Sigmoid colon (tissue), 7 donors: ENCODE measurements at places on chromosomes 12 and 14. TPM values are rescaled to one million over a fixed set of nuclear protein-coding genes. Genes with fewer than 3 reads are reported as not detected.

The PPP1R36 gene
- 2.3 TPM for polyA plus RNA-seq

The MGAT4C gene
- polyA plus RNA-seq: not detected

The LMNTD1 gene
- polyA plus RNA-seq: not detected

The NR2C1 gene
- 12.2 TPM for polyA plus RNA-seq

The AQP2 gene
- not detected for polyA plus RNA-seq

The EPYC gene
- not detected for polyA plus RNA-seq

The STAT6 gene
- 66.1 TPM for polyA plus RNA-seq

The FAR2 gene
- 33.5 TPM for polyA plus RNA-seq

The ZNF385A gene
- polyA plus RNA-seq: 19.2 TPM

The GLS2 gene
- polyA plus RNA-seq: 1.2 TPM

The GNB3 gene
- polyA plus RNA-seq: 1.1 TPM

The IAPP gene
- not detected for polyA plus RNA-seq

The IL23A gene
- not detected for polyA plus RNA-seq
